Activated CD4-positive, alpha-beta T cell treated with anti-CD3 and anti-CD28 coated beads, Interleukin-10, Interleukin-2, amounts not matched to agents 100 ng/mL and 50 ng/mL, durations not matched to agents 16 hours and 8 hours (primary cell): ENCODE measurements at places on chromosomes 16 and 17.

GRCh38 chr16:10189861-10190390 is 7.7 kb upstream of the GRIN2A start:
- DNase-seq, result no peak

DNA sequence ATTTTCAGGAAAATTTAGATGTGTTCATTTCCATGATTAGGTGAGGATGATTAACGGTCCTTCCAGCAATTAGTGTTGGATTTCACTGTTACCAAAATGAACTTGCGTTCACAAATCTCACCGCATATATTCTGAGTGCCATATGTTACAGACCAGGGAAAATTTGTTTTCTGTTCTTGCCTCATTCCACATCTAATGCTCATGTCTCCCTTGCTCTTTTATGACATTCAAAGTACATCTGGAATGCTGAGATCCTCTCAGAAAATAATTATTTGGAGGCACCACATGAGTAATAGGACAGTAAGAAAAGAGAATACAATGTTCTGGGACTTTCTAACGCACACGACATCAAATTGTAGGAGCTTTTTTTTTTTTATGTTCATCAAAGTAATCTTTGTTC is 406.5 kb downstream of the SHISA9 start:
- no peak for DNase-seq

DNA sequence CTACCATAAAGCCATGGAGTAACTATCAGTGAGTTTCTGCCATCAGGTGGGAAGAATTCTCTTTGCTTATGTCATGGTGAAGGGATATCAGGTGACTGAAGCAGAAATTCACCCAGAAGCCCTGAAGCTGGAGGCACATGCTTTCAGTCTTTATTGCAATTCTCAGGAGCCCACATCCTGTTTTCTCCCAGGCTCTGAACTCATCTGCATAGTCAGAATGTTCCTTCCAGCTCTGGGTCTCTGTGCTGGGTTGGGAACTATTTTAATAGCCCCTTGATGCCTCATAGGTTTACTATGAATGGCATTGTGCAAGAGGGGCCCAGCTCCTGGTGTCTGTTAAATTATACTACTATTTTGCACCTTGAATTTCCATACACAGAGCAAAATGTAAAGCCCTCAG is 198.4 kb upstream of the SOX9 start:
- DNase-seq, result peak; percentile 13

DNA sequence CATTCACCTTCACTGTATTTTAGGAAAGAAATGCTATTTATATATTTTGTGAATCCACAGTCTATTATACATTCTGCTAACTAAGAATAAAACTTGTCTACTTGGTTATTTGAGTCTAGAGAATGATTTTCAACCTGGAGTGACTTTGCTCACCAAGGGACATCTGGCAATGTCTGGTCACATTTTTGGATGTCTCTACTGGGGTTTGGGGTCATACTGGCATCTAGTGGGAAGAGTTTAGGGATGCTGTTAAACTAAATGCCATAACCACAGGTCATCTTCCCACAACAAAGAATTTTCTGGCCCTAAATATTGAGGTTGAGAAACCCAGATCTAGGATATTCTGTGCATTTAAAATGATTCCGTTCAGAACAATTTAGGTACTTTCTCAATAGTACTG is 26.0 kb downstream of the KCNJ16 start:
- no peak for DNase-seq

- DNase-seq, result no peak
Measured at GRCh38 chr17:32323046-32323445, 18.9 kb downstream of the C17orf75 start.

- DNase-seq, result no peak
Measured at GRCh38 chr16:57866529-57866918, 64.2 kb upstream of the KIFC3 start.

DNA sequence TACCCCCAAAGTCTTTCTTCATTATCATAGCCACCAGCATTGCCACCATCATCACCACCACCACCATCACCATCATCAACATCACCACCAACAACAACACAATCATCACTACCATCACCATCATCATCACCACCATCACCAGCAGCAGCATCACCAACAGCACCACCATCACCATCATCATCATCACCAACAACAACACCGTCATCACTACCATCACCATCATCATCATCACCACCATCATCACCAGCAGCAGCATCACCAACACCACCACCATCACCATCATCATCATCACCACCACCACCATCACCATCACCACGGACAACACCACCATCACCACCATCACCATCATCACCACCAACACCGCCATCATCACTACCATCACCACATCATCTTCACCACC is 500 bp upstream of the TMEM114 start:
- no peak for DNase-seq

GRCh38 chr17:66331038-66331816 is 28.8 kb downstream of the PRKCA start:
- peak; percentile 38 for DNase-seq

- peak; percentile 29 for DNase-seq
Measured at GRCh38 chr17:1714427-1714979, 4.3 kb upstream of the TLCD2 start.

- no peak for DNase-seq
Measured at GRCh38 chr16:24188021-24188542, 68.1 kb upstream of the CACNG3 start.

DNA sequence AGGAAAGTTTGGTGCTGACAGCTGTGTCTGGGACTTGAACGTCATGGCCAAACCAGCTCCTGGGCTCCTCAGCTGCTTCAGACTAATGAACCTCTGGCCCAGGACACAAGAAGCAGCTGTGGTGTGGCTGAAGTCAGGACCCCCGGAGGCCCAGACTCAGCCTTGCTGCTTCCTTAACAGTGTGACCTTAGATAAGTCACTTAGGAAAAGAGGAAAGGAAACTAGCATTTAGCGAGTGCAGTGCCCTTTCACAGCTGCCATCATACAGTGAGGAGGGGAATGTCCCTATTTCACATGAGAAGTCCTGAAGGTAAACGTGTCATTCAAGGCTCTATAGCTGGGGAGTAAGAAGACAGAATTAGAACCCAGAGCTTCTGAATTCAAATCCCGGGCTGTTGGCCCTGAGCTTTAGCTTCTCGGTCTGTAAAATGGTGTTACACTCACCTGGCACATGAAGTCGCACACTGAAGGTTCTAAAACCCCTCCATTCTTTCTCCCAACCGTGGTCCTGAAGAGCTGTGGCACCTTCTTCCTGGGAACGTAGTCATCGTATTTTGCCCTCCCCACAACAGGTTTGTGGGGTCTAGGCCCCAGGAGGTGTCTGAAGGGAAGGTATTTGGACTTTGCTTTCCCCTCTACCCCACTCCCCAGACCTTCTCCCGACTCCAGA is 910 bp upstream of the RAMP2 start:
- DNase-seq, result no peak

DNA sequence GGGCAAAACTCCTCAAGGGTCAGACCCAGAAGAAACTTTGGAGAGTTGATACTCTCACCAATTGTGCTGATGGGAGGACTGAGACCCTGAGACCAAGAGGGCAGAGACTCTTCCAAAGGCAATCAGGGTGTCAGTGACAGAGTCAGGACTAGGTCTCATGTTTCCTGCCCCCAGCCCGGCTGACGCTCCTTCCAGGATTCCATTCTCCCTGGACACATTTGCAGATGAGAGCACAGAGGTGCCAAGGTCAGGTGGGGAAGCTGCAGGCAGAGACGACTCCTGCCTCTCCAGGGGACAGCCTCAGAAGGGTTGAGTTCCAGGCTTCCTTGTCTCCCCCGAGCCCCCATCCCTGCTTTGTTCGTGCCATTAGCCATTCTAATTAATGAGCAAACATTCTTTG is 174.1 kb downstream of the WSCD1 start:
- no peak for DNase-seq

- no peak for DNase-seq
Measured at GRCh38 chr17:31645351-31645750, 213.7 kb downstream of the COPRS start.

DNA sequence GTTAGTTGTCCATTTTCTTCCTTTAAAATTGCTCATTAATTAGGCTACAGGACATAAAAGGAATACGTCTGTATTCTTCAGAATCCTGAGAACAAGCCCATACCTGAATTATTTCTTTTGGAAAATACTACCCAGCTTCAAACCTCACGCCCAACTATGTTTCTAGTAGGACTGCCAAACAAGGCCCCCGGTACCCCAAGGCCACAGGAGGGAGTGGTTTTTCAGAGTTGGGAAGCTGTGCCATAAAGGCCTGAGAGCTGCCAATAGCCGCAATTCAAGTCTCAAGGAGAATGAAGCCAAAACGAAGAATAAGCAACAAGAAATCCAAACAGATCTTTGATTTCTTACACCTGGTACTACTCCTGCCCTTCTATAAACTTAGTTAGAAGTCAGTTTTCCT is 48.3 kb downstream of the UBE2G1 start:
- DNase-seq, result no peak

- peak; percentile 56 for DNase-seq
Measured at GRCh38 chr17:48544349-48545021, 424 bp downstream of the HOXB2 start.

DNA sequence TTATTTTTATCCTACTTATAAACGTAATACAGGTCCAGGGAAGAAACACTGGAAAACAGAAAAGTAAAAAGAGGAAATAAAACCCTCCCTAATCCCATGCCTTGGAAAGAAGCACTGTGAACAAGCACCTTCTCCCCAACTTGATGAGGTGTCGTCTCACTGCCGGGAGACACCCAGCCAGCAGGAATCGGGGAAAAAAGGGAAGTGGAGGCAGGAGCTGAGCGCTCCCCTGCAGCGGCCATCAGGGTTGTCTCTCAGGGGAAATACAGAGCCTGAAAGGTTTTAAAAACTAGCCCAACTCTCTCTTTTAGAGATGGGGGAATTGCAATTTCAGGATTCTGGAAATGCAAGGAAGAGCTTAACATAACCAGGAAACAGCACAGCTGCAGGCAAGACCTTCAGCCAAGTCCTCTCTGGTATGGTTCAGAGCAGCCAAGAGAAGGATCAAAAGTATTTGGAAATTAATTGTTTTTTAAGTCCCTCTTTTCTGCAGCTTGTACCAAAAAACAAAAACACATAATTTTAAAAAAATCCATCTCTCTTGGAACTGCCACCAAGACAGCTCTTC is 96.3 kb upstream of the RCVRN start:
- DNase-seq, result no peak

DNA sequence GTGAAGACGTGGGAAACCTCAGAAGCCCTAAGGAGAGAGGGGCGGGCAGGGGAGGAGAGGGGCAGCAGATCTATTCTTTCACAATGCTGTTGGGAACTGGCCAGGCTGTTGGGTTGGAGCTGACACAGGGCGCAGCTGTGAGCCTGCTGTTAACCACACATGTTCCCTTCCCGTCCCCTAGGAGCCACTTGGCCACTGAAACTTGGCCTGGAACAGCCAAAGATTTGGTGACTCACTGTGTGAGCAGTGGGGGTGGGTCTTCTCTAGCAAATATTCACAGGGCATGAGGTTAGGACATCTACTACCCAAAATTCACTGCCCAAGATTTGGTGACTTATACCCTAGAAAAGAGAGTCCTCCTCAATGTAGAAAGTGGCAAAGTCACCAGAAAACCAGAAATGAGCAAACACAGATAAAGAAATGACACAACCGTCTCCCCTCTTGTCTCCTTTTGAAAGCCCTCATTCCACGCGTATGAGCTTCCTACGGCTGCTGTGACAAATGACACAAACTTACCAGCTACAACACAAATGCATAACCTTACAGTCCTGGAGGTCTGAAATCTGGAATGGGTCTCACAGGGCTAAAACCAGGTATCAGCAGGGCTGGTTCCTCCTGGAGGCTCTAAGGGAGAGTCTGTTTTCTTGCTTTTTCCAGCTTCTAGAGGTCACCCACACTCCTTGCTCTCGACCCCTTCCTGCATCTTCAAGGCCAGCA is 6.3 kb downstream of the TBC1D16 start:
- DNase-seq, result peak; percentile 7

DNA sequence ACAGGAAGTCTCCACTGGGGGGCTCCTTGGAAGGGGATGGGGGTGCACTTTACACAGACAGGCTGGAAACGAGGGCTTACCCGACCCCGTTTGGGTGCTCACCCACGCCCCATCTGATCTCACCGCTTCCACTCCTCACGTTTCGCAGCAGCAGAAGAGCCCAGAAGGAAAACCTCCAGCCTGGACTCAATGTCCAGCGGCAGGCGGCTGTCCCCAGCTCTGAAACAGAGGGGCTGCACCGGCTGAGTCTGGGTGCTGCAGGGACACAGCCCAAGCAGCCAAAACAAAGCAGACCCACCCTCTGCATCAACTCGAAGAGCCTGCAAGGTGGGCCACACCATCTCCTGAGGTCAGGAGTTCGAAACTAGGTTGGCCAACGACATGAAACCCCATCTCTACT is 3.9 kb downstream of the MEAK7 start:
- DNase-seq, result no peak

- no peak for DNase-seq
Measured at GRCh38 chr17:48297825-48298224, 132.2 kb downstream of the SKAP1 start.

DNA sequence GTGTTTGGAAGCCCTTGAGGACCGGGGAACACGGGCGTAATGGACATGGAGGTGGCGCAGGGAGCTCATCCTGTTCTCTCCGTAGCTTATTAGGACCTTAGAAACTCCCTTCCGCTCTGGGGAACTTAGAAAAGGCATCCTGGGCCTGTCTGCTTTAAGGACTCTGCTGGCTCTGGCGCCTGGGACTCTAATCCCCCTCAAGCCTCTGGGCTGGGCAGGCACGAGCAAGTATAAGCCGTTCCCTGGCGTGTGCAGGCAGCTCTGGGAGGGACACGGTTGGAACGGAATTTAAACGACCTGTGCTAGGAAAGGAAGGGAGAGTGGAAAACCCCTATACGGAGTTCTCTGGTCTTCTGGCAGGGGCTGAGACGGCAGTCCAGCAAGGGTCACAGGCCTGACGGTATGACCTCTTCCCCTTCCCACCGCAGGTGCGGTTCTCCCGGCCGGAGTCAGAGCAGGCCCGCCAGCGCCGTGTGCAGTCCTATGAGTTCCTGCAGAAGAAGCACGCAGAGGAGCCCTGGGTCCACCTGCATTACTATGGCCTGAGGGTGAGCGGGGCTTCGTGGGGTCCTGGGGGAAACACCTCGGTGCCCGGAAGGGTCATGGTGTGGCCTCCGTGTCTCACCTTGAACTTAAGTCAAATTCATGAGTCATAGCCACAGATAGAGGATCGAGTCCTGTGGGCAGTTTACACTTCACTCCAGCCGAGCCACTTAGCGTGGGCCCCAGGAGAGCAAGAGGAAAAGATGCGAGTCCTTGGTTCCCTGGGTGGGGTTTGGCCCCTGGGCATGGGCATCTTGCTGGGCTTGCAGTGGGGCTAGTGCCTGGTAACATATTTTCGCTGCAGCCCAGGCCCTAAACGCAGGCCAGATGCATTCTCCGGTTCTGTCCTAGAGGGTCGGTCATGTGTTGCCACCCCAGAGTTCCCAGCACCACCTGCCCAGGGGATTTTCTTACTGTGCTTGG is 17.7 kb downstream of the POLR3E start:
- DNase-seq, result no peak

- DNase-seq, result no peak
Measured at GRCh38 chr17:77926981-77927380, 31.5 kb upstream of the TNRC6C start.

- DNase-seq, result no peak
Measured at GRCh38 chr16:86547286-86547685, 7.7 kb downstream of the MTHFSD start.

GRCh38 chr17:17071531-17072360 is 29.5 kb downstream of the MPRIP start:
- no peak for DNase-seq

GRCh38 chr17:35578929-35579432 is 610 bp upstream of the PEX12 start:
- DNase-seq, result peak; percentile 21

- DNase-seq, result no peak
Measured at GRCh38 chr16:20676268-20676825, 21.1 kb downstream of the ACSM1 start.

GRCh38 chr16:23519282-23519681 is 9.0 kb upstream of the GGA2 start:
- no peak for DNase-seq

- no peak for DNase-seq
Measured at GRCh38 chr16:17984810-17985209, 351.7 kb downstream of the NPIPA8 start.
